Muscle of leg (tissue), 16 donors: ENCODE measurements at places on chromosomes 11 and 22.
A peak's percentile ranks its signal among the peaks of the same experiment; 100 is the strongest.

DNA sequence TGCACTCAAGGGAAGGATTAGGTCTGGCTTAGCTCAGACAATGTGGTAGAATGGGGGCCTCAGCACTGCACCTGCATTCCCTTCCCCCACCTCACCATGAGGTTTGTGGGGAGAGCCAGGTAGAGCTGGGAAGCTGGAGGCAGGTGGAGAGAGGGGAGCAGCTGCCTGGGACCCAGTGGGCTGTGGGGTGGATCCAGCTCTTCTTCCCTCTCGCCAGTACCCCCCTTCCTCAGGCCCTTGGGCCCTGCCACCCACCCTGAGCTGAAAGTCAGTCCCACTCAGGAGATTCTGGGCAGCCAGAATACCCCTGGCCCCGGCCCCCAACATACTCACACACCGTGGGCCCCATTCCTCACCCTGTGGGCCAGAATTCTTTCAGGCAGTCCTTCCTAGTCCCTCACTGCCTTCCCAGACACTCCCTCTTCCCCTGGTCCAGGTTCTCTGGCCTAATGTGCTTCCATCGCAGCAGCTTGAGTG, 3.1 kb upstream of the POLD4 start:
- no peak for DNase-seq

GRCh38 chr22:47333625-47334024, 571.2 kb downstream of the TBC1D22A start:
- DNase-seq: peak; percentile 49

GRCh38 chr11:44613153-44613552, 47.7 kb downstream of the CD82 start:
- no peak for DNase-seq

- DNase-seq: peak; percentile 39
Observed at GRCh38 chr11:86681483-86681756, 9.0 kb upstream of the ME3 start.

DNA sequence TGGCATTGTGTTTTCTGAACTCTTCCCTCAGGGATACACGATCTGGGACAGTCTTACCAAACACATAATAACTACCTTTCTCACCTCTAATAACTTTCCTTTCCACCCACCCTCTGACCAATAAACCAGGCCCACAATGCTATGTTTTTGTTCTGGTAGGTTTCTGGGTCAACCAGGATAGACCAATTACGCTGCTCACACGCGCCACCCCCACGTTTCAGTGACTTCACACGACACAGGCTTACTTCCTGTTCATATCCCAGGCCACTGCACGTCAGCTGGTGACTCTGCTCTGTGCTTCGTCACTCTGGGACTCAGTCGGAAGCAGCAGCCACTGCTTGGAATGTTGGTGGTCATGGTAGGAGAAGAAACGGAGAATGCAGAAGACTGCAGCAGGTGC, 2.5 kb downstream of the KRTAP5-4 start:
- no peak for DNase-seq

DNA sequence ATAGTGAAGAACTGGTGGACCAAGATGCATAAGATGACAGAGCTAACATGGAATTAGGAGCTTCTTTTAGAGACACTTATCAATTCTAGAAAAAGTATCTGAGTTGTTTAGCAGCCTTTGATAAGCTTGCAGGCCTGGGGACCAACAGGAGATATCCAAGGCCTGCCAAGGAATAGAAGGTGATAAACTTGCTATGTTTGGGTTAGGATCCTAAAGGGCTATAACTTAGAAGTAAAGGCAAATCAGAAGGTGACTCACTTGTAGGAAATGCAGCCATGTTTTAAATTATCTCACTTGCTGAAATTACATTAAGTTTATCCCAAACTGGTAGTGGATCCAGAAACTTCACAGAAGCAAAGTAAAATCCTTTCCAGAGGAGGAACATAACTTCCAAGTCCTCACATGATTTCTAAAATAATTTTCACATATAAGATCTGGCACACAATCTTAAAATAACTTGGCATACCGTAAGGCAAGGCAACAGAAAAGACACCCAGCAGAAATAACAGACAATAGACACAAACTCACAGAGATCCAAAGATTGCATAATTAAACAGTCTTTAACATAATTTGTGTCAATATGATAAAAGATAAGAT, 69.6 kb upstream of the TEAD1 start:
- DNase-seq: peak; percentile 28

GRCh38 chr22:39313258-39314001, 6.0 kb downstream of the RPL3 start:
- DNase-seq: no peak

GRCh38 chr11:64102005-64102738, 63.7 kb downstream of the MACROD1 start:
- DNase-seq: peak; percentile 64

- DNase-seq: no peak
Observed at GRCh38 chr11:131642756-131643531, 272.5 kb downstream of the NTM start.
